ENCODE measurements at places on chromosomes 11 and 22. TPM values are rescaled to one million over a fixed set of nuclear protein-coding genes. Genes with fewer than 3 reads are reported as not detected.

DNA sequence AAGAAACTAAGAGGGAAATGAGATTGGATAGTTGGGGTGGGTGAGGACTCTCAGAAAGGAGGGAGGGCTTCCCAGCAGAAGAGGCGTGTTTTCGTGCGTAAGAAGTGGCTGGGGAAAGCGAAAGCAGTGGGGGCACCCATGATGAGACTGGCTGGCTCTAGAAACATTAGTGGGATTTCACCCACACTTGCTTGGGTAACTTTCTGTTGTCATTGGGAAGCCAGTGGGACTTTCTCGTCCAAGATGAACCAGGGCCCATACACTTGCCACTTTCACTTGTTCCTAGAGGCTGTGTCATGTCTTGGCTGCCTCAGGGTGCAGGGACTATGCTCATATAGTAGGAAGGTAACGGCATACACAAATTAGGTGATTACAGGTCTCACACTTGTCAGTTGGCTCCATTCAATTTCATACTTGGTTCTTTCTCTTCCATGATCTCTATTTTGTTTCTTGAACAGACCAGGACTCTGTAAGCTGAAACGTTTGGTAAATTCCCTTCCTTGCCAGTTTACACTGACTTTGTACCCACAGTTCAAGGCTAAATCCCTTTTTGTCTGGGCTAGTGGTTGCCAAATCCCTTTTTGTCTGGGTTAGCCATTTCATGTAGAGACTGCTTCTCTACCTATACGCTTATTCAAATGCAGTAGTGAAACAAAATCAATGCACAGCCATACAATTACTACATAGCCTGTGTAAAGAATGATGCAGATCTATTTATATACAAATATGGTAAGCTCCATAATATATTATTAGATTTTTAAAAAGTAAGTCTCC is 42.0 kb upstream of the CXCR5 start:
- DNase-seq = no peak

- DNase-seq = no peak
Measured at GRCh38 chr22:38872831-38873248, 824 bp upstream of the CBX6 start.

- DNase-seq = no peak
Measured at GRCh38 chr22:38246692-38247091, 26.1 kb downstream of the TMEM184B start.

- peak; percentile 3 for DNase-seq
Measured at GRCh38 chr11:101003468-101003867, 126.1 kb downstream of the PGR start.

The SLC25A18 gene
- 1.5 TPM for total RNA-seq

The SOX6 gene
- 3.0 TPM for total RNA-seq

DNA sequence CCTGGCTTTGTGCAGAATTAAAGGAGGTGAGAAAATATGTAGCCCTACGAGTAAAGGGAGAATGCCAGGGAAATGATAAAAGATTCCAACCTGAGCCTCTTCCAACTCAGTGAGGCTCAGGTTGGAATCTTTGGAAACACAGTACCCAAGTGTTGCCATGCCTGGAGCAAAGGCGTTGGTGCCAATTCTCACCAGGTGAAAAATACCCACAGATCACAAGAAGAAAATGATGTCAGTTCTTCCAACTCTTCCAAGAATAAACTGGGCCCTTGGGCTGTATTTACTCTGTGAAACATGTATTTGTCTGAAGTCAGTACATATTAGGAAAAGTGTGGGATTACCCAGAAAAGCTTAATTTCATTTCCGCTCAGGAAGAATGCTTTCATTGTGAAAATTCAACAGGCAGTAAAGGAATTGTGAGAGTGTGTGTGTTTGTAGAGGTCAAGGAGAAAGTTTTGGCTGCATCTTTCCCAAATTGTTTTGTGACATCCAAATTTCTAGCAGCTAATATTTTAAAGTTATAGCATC is 235.3 kb upstream of the MPPED2 start:
- DNase-seq = no peak

The BIK gene
- 14.4 TPM for total RNA-seq

DNA sequence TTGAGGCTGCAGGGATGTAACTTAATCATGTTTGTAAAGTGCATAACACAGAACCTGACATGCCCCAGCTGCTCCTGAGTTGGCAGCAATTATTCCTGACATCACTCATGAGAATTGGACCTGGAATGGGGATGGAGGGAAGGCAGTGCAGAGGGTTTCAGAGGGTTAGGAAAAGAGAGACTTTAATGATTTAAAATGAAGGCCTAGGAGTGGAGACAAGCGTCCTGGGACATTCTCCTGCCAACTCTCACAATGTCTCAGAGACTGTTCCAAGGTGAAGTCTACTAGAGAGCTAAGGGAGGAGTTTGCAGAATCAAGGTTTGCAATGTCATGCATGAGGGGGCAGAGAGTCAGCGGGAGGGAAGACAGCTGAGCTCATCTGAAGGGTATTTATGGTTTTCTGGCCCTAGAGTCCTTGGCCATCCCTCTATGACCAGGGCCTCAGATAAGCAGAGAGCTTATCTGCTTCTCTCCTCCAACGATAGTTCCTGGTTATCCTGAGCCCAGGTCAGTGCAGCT is 36.9 kb downstream of the GGTLC2 start:
- DNase-seq = peak; percentile 49

- DNase-seq = no peak
Measured at GRCh38 chr11:76629116-76629852, 41.3 kb downstream of the LRRC32 start.

DNA sequence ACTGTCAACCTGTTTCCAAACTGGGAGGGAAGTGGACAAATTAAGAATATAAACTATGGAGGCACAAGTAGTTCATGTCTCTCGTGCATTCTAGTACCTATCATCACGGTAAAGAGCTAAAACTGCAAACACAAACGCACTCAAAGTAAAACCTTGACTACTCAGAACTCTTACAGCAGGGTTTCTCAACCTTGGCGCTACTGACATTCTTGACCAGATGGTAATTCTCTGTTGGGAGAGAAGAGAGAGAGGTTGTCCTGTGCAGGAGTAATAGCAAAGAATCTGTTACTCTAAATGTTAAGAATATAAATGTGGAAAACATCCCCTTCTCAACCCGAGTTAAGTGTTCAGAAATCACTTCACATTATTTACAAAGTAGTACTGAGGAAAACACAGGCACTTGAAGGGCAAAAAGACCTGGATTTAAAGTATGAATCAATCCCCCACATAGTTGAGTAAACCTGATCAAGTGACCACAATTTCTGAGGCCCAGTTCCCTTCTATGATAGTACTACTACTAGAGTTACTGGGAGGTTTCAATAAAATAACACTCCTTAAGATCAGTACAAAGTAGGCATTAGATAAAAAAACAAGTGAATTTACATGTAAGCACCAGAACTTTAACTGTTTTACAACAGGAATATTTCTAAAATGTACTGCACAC is 73.1 kb upstream of the ARHGAP32 start:
- DNase-seq = no peak

- no peak for DNase-seq
Measured at GRCh38 chr11:78332174-78332866, 85.3 kb downstream of the GAB2 start.

The FAM180B gene
- not detected for total RNA-seq

Data from Daoy (cell line).